Esophagus squamous epithelium (tissue), 5 donors: ENCODE measurements at places on chromosomes 4 and X. TPM values are rescaled to one million over a fixed set of nuclear protein-coding genes. Genes with fewer than 3 reads are reported as not detected.

DNA sequence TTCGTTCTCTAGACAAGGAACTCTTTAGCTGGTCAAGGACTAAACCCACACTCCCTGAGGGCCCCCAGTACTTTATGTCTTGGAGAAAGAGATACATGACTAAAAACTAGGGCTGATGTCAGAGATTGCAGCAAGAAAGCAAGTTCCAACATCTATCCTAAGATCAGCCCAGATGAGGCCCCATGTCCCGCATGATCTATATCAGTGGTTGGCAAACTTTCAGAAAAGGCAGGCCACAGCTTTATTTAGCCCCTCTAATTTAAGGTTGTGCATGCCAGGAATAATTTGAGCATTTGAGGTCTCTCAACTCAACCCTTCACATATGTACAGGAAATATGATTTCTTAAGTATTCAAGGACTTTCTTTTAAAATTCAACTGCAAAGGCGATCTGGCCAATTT is 44.1 kb upstream of the FRMD7 start:
- no peak for DNase-seq

ZNF157 gene
- not detected for total RNA-seq

DNA sequence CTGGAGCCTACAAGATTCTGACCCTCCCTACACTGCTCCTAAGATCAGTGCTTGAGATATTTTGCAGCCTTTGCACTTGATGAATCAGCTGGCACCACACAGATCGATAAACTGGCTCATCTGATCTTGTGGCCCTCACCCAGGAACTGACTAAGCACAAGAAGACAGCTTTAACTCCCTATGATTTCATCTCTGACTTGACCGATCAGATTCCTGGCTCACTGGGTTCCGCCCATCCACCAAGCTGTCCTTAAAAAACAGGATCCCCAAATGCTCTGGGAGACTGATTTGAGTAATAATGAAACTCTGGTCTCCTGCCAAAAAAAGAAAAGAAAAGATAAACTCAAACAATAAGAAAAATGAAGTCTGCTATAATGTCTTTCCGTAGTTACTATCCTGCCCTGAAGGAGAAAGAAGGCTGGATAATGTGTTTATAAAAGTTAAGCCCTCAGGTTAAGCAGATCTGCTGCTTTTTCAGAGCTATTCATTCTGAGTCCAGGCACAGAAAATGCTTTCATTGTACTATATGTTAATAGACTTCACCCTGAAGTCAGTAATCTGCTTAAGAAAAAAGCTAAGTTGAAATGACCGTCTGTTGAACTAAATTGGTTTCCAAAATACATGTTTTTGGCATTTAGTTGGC is 795.2 kb downstream of the TRIML1 start:
- no peak for DNase-seq

RAB9B gene
- 3.8 TPM for total RNA-seq

GRCh38 chrX:103554687-103555424 is 30.5 kb upstream of the TCEAL4 start:
- DNase-seq: no peak

DNA sequence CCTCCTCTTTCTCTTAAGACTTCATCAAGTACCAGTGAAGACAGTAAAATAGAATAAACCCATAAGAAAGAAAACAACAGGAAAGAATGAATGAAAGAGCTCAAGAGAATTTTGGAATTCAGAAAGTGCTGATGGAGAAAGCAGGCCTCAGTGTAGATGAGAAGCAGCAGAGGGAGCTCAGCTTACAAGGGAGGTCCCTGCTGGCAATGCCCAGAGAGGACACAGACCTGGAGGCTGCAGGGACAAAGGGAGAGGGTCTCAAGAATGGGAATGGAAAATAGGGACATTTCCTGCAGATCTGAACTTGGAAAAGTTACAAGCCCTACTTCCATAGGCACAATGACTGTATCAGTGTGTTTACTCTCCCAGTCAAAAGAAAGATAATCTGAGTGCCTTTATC is 64.5 kb upstream of the MAGEA10 start:
- no peak for DNase-seq

CCNA2 gene
- 11.7 TPM for total RNA-seq

- no peak for DNase-seq
These were observed 265.4 kb upstream of the MAGEB18 start for GRCh38 chrX:25872786-25873185.

SYN1 gene
- total RNA-seq: not detected

DNA sequence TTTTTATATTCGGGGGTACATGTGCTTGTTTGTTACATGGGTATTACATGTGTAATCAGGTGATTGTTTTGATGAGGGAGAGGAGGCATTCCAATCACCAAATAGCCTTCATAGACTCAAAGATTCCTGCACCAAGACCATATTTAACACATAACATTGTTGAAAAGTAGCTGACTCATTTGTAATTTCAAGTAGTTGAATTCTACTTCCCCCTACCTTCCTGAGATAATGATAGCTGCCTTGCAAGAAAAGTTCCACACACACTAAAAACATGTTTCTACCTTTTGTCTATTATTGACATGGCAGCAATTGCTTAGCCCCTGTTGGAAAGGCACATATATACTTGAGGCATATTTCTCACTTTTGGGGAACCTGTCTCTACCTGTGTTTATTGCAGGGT is 16.1 kb downstream of the PGAM4 start:
- no peak for DNase-seq

CENPVL2 gene
- total RNA-seq: not detected

ARSJ gene
- 5.6 TPM for total RNA-seq

DNA sequence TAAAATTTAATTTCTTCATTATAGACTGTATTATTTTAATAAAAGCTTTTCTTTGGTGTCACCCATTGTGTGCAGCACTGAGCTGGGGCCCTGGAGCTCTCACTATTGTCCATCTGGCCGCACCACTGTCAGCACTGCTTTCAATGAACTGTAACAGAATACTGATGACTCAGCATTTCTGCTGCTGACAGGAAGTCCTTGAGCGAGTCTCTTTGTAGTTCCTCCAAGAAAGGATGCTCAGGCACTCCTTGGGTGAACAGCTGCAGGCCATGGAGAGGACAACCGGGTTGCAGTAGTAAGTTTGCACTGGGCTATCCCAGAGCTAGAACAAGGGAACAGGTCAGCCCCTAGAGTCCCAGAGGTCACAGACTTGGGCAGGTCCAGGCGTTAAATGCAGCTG is 81.6 kb downstream of the SORBS2 start:
- no peak for DNase-seq

DNA sequence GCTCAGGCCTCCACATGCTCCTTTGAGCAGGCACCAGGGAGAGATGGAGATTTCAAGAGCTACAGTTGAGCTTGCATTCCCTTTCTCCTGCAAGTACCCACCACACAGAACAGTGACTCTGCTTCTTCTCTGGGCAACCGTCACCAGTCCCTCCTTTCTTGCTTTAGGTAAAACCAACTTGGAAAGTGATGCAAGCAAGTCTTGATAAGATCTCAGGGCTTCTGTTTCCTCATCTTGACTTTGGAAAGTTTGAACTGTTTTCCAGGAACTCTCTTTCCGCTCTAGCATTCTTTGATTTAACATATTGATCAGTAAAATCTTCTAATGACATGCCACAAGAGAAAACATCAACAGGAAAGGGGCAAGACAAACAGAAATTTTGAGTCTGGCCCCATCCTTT is 73.7 kb downstream of the USP46 start:
- no peak for DNase-seq

- no peak for DNase-seq
These were observed 125.1 kb downstream of the NSUN7 start for GRCh38 chr4:40874901-40875300.

DNA sequence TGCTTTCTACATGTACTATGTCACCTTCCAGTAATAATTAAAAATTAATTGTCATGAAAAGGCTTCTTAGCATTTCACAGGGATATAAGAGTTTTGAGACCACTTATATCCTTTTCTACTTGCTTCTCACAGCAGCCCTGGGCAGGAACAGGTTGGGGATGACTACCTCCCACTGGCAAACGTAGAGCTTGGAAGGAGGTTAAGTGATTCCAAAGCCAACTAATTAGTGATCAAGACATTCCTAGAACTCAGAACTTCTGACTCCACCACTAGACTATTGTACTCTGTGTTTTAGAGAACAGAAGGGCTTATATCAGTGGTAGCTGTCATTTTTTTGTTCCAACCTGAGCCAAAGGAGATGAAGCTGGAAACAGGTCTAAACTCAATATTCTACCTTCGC is 364.5 kb upstream of the BOD1L1 start:
- no peak for DNase-seq

TKTL2 gene
- 0.09 TPM for total RNA-seq

DNA sequence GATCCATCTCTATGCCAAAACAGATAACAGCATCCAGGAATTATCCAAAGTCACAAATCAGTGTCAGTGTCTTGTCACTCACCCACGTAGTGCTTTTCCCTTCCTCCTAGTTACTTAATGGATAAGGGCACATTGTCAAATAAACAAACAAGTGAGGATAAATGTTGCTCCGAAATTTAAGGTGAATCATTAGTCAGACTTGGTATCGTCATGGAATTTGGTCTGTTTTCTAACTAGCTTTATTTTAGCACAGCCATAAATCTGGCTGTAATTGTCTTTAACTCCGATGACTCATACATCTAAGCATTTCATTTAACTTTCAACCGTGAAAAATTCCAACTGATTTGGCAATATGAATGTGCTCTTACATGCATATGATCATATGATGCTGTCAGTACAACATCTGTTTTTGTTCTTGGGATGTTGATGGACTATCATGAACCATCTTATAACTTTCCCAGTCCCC is 83.3 kb downstream of the SNCA start:
- DNase-seq: no peak

MAGEB1 gene
- total RNA-seq: not detected

DNA sequence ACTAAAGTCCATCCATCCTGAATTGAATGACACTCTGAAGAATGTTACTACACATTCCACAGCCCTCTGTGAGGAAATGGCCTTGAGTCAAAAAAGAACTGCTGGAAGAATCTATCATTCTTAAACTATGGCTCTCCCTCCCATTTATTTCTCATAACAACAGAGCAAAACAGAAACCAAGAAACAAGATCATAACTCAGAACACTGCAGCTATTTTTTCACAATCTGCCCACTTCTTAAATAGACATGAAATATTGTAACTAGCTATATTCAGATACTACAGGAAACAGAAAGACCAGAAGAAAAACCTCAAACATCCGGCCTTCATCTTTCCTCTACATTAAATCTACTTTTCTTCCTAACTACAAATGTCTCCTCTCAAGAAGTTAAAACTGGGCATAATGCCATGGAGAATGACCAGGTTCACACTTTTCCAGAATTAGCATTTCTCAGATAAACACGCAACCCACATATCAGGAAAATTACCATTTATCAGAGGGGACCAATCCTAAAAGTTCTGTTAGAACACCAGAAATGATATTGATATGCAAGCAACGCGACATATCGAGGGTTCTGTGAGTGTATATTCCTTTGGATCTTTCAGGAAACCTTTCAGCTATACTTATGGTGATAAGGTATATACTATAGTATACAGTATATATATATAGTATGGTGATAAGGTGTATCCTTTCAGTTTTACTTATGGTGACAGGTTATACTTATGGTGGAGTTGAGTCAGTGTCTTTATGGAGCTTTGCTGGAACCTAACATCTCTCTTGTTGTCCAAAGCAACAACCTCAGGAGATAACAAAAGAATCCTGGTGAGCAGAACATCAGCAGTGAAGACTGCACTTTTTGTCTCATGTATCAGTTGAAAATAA is 60.4 kb upstream of the IRF2 start:
- DNase-seq: no peak

DNA sequence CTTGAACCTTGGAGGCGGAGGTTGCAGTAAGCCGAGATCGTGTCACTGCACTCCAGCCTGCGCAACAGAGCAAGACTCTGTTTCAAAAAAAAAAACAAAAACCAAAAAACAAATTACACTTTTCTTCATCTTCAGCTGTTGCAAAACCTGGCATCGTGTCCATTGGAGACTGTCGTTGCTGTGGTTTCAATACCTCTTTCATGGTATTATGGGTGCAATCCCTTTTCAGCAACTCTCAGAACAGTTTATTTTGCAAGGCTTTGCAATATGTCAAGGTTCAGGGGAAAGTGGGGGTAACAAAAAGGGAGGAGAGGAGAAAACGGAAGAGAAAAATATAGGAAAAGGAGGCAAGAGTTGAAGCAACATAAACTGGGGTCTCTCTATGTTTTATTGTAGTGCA is 40.8 kb downstream of the ARSD start:
- DNase-seq: no peak

GPAT3 gene
- total RNA-seq: 7.2 TPM

- no peak for DNase-seq
These were observed 158.1 kb downstream of the ATP10D start for GRCh38 chr4:47642985-47643760.

SSX1 gene
- not detected for total RNA-seq

DNA sequence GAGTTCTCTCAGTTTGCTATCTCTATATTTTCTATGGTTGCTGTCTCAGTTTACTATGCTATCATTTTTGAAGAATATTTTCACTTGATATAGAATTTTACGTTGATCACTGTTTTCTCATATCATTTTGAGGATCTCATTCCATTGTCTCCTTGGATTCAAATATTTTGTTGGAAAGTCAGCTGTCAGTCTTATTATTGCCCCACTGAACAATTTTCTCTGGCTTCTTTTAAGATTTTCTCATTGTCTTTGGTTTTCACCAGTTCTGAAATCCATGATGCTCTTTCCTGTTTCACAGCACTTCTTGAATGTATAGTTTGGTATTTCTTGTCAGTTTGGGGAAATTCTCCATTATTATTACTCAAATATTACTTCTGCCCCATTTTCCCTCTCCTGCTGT is 81.1 kb downstream of the ENPP6 start:
- no peak for DNase-seq

- no peak for DNase-seq
These were observed 84.0 kb upstream of the JADE1 start for GRCh38 chr4:128725405-128726055.

CYTL1 gene
- 1.0 TPM for total RNA-seq

DNA sequence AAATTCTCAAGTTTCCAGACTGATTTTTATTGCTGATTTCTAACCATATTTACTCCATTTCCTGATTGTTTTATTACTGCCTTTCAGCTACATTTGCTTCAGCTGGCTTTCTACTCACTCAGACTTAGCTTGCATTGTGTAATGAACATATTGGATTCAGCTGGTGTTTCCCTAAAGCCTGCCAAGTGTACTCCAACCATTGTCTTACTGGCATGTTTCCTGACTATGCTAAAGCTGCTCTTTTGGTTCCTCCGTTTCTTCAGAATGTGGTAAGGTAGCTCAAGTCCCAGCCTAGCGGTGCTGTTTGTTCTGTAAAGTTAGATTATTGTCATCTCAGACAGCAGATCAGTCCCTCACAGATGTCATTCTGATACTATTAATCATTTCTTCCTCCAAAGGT is 53.1 kb upstream of the GLRA2 start:
- DNase-seq: no peak

F8A2 gene
- not detected for total RNA-seq

- no peak for DNase-seq
These were observed 67.2 kb downstream of the DCAF12L1 start for GRCh38 chrX:126485409-126485808.

DDX53 gene
- total RNA-seq: not detected

GRCh38 chrX:38036466-38036865 is 30.1 kb downstream of the SYTL5 start:
- DNase-seq: no peak

TRIM75 gene
- not detected for total RNA-seq
